ENCODE measurements at places on chromosomes 6 and 20. TPM values are rescaled to one million over a fixed set of nuclear protein-coding genes. Genes with fewer than 3 reads are reported as not detected.

Gene DBNDD2
- 10.0 TPM for total RNA-seq

Gene MAP3K7
- total RNA-seq = 39.0 TPM

Gene EMILIN3
- 3.7 TPM for total RNA-seq

Gene EYS
- total RNA-seq = 1.3 TPM

Gene TBX18
- total RNA-seq = 4.6 TPM

Gene BMP7
- total RNA-seq = 3.3 TPM

Gene CLPSL2
- total RNA-seq = not detected

Gene PROKR2
- total RNA-seq = 0.71 TPM

Gene SLC13A3
- total RNA-seq = 3.2 TPM

DNA sequence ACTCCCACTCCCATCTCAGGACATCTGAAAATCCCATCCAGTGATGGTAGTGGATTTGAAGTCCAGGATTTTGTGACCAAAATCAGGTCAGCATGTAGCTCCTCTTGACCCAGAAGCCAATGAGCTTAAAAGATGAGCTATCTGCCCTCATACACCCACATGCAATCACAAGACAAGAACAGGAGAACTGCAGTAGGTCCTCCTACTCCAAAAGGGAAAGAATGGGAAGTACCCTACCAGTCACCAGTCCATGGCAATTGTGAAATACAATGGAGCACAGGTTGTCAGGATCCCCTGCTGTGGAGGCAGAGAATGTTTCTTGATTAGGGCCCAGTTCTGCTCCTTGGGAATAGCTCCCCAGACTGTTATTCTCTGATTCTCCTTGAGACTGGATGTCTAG is 347.3 kb upstream of the CNR1 start:
- H3K4me3 ChIP-seq = no peak overlapping the region
- no peaks in the 10 kb centered on the region for H3K4me1 ChIP-seq
- no peaks in the 10 kb centered on the region for H3K36me3 ChIP-seq

DNA sequence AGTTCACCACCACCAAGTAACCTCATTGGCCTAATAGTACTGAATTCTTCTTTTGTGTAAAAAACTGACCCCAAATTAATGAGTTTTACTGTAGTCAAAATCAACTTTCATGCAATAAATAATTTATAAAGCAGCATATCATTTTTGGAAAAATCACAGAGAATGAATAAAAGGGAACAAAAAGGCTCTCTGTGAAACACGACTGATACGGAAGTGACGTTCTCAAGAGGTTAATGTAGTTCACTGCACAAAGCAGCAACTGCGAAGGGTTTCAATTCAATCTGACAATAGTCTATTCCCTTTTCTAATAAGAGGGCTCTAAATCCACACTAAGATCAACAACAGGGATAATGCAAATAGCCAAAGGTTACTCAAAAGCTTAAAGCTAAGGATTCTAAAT is 70.3 kb downstream of the PREP start:
- no peak overlapping the region for H3K27ac ChIP-seq
- H3K27me3 ChIP-seq = no peaks in the 10 kb centered on the region
- no peaks in the 10 kb centered on the region for H3K4me1 ChIP-seq
- H3K36me3 ChIP-seq = no peaks in the 10 kb centered on the region
- no peak for DNase-seq

GRCh38 chr20:10502098-10502526 is 67.0 kb downstream of the SLX4IP start:
- H3K27me3 ChIP-seq = no peaks in the 10 kb centered on the region
- peaks cover 29% of the 10 kb centered on the region for H3K4me1 ChIP-seq
- no peak overlapping the region for H3K4me3 ChIP-seq
- no peaks in the 10 kb centered on the region for H3K36me3 ChIP-seq
- no peak overlapping the region for H3K27ac ChIP-seq

GRCh38 chr6:125213939-125214338 is 60.4 kb downstream of the TPD52L1 start:
- no peaks in the 10 kb centered on the region for H3K4me1 ChIP-seq
- DNase-seq = no peak
- H3K27ac ChIP-seq = no peak overlapping the region
- H3K27me3 ChIP-seq = no peaks in the 10 kb centered on the region
- H3K36me3 ChIP-seq = no peaks in the 10 kb centered on the region

- no peaks in the 10 kb centered on the region for H3K4me1 ChIP-seq
- H3K27ac ChIP-seq = no peak overlapping the region
- no peak overlapping the region for H3K4me3 ChIP-seq
Measured at GRCh38 chr6:10230531-10230930, 184.3 kb downstream of the TFAP2A start.

DNA sequence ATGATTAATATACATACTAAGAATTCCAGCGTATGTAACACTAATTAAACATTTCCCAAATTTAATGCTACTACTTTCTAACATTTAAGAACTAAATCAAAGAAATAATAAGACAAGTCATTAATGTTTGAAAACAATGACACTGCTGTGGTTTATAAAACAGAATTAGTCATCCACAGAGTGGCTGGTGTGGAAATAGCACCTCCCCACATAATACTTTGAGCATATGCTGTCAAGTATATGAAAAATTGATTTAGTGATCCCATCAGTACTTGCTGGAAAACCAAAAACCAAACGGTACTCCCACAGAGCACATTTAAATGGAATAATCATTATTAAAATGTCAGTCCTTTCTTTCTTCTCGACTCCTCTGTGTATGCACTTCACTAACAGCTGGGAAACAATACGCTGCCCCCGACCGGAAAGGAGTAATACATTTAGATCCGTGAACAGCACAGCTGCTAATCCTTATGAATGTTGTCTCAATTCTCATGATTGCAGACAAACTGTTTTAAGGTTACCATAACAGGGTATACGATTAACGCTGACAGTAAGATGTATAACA is 78.4 kb downstream of the PREP start:
- no peak for DNase-seq
- H3K4me1 ChIP-seq = no peaks in the 10 kb centered on the region
- H3K36me3 ChIP-seq = no peaks in the 10 kb centered on the region
- H3K4me3 ChIP-seq = no peak overlapping the region

DNA sequence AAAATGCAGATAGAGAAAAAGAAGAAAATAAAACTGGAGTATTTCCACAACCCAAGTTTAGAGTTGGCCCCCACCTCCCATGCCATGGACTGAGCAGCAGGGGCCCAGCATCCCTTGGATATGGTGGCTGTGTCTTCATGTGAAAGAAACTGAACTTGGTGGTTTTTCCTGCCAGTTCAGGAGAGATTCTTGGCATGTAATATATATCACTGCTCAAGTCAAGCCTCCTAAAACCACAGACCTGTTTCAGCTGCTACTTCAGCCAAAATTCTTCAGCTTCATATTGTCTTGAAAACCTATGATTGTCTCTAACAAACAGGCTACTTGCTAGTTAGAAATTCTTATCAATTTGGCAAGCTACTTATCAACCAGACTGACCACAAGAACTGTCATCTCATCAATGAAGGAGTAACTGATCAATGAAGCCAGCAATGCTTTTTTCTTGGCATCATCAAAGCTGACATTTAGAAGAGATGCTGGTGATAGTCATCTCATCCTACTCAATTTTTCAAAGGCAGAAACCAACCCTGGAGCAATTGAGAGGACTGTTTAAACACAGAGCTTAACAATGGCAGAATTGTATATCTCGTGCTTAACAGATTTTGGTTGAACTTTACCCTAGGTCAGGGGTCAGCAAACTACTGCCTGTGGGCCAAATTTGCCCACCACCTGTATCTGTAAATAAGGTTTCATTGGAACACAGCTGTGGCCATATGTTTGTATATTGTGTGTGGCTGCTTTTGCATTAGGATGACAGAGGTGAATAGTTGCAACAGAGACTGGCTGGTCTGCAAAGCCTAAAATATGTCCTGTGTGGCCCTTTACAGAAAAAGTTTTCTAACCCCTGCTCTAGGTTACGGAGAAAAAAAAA is 10.4 kb upstream of the NOL7 start:
- H3K27me3 ChIP-seq = no peaks in the 10 kb centered on the region
- no peaks in the 10 kb centered on the region for H3K36me3 ChIP-seq
- H3K27ac ChIP-seq = no peak overlapping the region
- H3K4me3 ChIP-seq = no peak overlapping the region
- DNase-seq = no peak

DNA sequence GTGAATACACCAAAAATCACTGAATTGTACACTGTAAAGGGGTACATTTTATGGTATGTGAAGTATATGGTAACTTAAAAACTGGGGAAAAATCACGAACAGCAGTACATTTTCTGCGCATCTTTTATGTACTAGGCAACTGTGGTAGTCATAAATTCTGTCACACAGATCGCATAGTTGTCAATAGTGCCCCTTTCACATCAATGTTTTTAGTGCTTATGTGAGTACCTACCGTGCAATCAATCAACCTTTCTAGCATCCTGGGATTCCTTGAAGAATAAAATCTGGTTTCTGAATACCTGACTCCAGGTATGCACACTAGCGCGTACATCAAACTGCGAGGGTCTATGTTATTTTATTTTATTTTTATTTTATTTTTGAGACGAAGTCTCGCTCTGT is 637 bp upstream of the RPF2 start:
- H3K27me3 ChIP-seq = no peaks in the 10 kb centered on the region
- H3K36me3 ChIP-seq = no peaks in the 10 kb centered on the region
- no peak for DNase-seq
- H3K4me3 ChIP-seq = peak overlapping the region; percentile 97
- peaks cover 13% of the 10 kb centered on the region for H3K4me1 ChIP-seq

GRCh38 chr20:20276811-20277530 is 90.9 kb upstream of the INSM1 start:
- DNase-seq = peak; percentile 45
- H3K4me3 ChIP-seq = no peak overlapping the region
- peaks cover 7% of the 10 kb centered on the region for H3K4me1 ChIP-seq
- H3K27me3 ChIP-seq = no peaks in the 10 kb centered on the region
- no peak overlapping the region for H3K27ac ChIP-seq

GRCh38 chr20:34538671-34539123 is 19.8 kb upstream of the MAP1LC3A start:
- no peaks in the 10 kb centered on the region for H3K36me3 ChIP-seq
- H3K4me3 ChIP-seq = no peak overlapping the region
- no peaks in the 10 kb centered on the region for H3K27me3 ChIP-seq
- DNase-seq = peak; percentile 59
- no peak overlapping the region for H3K27ac ChIP-seq

- H3K4me1 ChIP-seq = peaks cover 7% of the 10 kb centered on the region
- H3K27ac ChIP-seq = peak overlapping the region; percentile 89
- H3K36me3 ChIP-seq = no peaks in the 10 kb centered on the region
- H3K4me3 ChIP-seq = peak overlapping the region; percentile 45
Measured at GRCh38 chr6:28490205-28490890, 25.2 kb downstream of the GPX6 start.

GRCh38 chr20:36847009-36847709 is 28.8 kb upstream of the TLDC2 start:
- peak overlapping the region; percentile 88 for H3K27ac ChIP-seq
- H3K4me1 ChIP-seq = peaks cover 54% of the 10 kb centered on the region
- H3K27me3 ChIP-seq = no peaks in the 10 kb centered on the region
- H3K4me3 ChIP-seq = no peak overlapping the region

DNA sequence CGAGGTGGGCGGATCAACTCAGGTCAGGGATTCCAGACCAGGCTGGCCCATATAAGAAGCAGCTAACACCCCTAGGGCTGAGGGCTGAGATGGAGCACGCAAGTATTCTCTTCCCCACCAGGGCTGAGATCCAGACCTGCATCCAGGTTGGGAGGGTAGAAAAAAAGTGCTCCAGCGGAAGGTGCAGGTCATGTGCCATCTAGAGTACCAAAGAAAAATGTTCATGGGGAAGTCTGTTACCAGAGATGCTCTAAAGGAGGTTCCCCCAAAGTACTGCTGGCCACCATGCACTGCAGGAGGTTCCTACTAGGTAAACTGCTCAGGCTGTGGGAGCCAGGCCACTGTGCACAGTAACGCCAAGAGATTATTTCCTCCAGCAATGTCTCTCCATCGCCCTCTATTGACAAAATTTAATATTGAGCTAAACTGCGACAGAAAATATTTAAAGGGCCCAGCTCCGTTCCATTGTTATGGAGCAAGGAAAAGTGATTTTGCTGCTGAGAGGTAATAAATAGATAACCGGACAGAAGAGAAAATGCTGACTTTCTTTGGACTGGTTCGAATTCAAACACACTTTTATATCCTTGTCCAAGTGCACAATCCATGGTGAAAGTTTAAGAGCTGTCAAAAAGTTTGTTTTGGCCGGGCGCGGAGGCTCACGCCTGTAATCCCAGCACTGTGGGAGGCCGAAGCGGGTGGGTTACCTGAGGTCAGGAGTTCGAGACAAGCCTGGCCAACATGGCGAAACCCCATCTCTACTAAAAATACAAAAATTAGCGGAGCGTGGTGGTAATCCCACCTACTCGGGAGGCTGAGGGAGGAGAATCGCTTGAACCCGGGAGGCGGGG is 159.9 kb downstream of the OR2B2 start:
- peak overlapping the region; percentile 92 for H3K27ac ChIP-seq
- H3K4me1 ChIP-seq = peaks cover 8% of the 10 kb centered on the region
- H3K36me3 ChIP-seq = no peaks in the 10 kb centered on the region
- peak overlapping the region; percentile 85 for H3K4me3 ChIP-seq
- DNase-seq = peak; percentile 70
- H3K27me3 ChIP-seq = no peaks in the 10 kb centered on the region

DNA sequence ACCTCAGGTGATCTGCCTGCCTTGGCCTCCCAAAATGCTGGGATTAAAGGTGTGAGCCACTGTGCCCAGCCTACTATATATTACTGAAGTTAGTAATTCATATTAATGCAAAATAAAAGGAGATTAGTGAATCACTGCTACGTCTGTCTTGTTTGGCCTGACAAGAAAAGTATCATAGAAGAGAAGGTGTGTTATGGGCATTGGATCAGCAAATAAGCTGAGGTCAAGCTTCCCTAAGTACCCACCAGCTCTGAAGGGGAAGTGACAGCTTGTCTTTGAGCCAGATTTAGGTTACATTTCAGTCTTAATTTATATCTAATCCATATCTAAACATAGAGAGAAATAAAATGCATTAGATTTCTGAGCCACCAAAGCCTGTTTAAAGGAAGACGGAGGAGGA is 7.1 kb downstream of the SGK1 start:
- peak overlapping the region; percentile 84 for H3K27ac ChIP-seq
- no peak overlapping the region for H3K4me3 ChIP-seq
- no peaks in the 10 kb centered on the region for H3K36me3 ChIP-seq
- DNase-seq = no peak

DNA sequence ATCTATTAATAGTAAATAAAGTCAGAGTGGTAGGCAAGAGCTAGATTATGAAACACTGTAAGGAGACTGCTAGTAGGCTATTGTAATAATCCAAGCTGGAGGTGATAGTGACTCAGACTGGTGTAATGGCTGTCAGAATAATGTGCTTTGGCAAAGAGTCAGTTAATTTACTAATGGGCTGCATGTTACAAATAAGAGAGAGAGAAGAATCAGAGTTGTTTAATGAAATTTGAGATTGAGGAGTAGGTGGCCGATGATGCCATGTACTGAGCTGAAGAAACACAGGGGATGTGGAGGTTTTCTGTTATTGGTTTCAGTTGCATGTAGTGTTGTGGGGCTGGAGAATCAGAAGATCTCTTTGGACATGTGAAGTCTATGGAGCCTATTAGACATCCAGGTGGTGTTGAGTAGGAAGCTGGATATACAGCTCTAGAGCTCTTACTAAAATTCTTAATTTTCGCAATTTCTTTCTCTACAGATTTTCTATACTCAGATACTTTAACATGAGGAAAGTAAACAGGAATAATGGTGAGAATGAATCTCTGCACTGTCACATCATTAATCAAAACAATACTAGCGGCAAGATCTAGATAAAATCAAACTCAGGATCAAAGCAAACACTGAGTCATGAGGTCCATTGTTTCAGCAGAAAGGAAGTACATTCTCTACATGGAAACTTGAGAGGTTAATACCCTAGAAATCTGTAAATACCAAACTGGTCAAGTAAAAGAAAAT is 167.7 kb downstream of the SIM1 start:
- H3K4me3 ChIP-seq = no peak overlapping the region
- H3K4me1 ChIP-seq = no peaks in the 10 kb centered on the region
- DNase-seq = no peak
- H3K27ac ChIP-seq = no peak overlapping the region
- H3K36me3 ChIP-seq = no peaks in the 10 kb centered on the region

- no peaks in the 10 kb centered on the region for H3K36me3 ChIP-seq
- H3K27me3 ChIP-seq = no peaks in the 10 kb centered on the region
- DNase-seq = no peak
Measured at GRCh38 chr6:69390125-69390524, 406.7 kb downstream of the LMBRD1 start.
